ENCODE measurements at places on chromosomes 1 and 21.

DNA sequence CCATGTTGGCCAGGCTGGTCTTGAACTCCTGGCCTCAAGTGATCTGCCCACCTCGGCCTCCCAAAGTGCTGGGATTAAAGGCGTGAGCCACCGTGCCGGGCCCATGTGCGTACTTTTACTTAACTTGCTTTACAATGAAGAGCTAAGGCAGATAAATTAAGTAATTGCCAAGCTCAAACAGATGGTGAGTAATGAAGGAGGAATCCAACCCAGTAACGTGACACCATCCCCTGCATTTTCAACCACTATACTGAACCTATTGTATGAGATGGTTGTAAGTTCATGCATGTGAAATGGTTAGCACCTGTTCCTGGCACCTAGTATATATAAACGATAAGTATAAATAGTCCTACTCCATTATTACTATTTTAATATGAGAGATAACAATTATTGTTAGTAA is 588.0 kb upstream of the BEND5 start:
- DNase-seq = no peak

GRCh38 chr1:41526956-41527561 is 42.6 kb upstream of the EDN2 start:
- DNase-seq = no peak

DNA sequence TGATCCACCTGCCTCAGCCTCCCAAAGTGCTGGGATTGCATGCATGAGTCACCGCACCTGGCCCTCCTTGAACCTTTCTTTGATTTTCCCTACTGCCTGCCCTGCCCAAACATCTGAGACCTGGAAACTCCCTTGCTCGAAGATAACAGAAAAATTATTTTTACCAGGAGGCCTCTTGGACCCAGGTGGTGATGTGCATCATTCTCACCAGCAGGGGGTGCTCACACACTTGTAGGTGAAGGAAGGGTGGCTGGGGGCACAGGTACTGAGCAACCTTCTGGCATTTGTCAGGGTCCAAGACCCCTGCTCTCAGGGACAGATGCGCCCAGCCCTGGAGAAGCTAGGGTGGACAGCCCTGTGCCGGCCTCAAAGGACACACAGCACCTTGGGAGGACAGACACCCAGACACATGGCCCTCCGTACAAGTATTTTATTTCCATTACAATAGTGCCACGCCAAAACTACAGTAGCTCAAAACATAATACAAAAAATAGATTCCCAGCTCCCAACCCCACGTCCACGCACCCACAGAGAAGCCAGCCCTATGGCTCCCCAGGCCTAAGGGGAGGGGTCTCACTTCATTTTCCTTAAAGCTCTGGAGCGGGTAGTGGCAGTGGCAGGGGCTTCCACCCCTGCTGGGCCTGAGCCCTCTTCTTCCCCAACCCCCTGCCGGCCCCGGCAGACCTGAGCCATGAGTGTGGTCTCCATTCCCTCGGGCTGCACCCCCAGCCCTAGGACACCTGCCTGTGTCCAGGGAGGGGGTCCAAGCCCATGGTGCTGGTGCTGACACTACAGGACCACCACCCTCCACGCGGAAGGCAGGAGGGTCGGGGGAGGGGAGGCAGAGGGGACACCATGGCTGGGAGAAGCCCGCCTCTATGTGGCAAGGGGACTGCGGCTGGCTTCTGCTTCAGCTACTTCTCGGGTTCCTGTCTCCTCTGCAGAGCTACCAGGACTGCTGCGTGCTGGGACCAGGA is 40.4 kb upstream of the EIF4G3 start:
- DNase-seq = peak; percentile 15

- DNase-seq = no peak
Measured at GRCh38 chr1:187336441-187337168, 507.9 kb downstream of the PLA2G4A start.

DNA sequence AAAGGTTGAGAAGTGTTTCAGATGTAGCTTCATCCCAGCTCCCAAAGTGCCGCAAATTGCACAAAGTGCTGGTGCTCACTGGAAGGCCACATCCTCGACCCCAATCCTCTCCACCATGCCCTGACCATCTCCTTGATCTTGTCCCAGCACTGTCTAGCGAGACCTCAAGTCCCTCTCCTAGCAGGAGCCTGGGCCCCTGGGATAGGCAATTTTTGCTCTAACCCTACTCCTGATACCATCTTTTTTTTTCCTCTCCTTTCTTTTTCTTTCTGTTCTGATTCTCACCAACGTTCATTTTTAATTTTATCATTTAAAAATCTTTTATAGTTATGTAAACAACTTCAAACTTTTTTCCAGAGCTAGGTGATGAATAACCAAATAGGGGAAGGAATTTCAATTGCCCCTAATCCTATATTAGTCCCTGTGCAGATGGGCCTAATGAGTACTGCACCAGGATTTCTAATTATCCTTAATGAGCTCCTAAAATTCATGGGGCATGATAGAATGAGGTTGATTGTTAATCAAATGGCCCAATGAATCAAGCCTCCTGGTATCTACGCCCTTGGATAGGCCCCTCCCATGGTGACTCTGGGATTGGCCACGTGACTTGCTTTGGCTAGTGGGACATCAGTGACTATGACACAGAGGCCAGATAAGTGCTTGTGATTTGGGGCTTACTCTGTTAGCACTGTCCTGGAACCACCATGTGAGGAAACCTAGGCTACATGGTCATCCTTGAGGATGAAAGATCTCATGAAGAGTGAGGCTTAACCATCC is 41.5 kb upstream of the TENT5B start:
- DNase-seq = no peak

DNA sequence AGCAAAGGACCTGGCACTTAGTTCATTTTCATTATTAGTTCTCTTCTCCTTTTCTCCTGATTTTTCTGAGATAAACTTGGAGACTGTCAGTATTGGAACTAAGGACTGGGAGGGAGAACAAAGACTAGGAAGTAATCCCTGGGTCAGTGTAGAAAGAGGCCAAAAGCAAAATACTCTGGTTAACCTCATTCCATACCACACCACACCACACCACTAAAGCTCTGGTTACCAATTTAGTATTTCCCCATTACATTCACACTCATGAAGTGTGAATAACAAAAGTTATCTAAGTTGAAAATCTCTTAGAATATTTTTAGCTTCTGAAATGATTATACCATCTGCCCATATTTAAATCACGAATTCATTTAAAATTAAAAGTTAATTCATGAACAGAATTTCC is 68.9 kb upstream of the DMRTA2 start:
- DNase-seq = no peak

GRCh38 chr1:172215006-172215405 is 205.5 kb upstream of the C1orf105 start:
- DNase-seq = no peak

DNA sequence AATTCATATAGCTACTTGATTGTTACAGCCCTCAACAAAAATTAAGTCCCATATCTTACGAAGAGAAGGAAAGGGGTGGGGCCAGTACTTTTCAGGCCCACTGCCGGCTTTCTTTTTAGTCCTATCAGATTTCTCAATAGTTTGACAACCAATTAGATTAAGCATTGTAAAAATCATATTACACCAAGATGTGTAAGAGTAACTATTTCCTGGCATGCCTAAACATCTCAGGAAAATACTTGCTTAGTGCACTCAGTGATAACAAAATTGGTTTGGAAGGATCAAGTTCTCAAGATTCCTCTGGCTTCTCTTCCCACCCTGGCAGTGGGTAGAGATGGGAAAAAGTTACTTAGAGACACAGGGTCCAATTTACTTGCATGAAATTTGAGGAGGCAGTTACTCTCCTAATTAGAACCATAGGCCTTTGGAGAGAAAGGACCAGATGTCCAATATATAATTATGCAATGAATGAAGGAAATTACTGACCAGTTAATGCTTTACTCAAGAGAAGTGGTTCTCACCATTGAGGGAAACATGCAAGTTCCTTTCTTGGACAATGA is 30.1 kb downstream of the STPG1 start:
- DNase-seq = no peak

- DNase-seq = no peak
Measured at GRCh38 chr1:114540821-114541220, 29.8 kb upstream of the TRIM33 start.

Measured in NCI-H2081 (cell line).